ENCODE measurements at places on chromosomes 12 and 14.

- DNase-seq, result no peak
Measured at GRCh38 chr12:53102883-53103807, at the start of gene SOAT2. Gene SOAT2 (plus strand): TSS chr12:53103486. CDS start chr12:53103578, 92 bp downstream.

DNA sequence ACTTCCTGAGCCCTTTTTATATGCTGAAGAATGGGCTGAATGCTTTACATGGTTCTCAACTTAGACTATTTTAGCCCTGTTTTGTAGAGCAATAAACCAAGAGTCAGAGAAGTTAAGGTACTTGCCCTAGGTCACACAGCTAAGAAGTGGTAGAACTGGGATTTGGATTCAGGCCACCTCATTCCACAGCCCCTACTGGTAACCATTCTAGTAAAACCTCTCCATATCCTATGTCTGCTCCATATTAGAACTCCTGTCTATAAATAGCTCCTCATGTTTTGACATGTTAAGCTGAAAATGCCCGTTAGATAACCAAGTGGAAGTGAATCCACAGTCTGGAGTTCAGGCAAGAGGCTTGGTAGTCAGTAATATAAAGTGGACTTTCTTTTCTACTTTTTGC is 111.6 kb downstream of the HECTD4 start:
- no peak for DNase-seq

DNA sequence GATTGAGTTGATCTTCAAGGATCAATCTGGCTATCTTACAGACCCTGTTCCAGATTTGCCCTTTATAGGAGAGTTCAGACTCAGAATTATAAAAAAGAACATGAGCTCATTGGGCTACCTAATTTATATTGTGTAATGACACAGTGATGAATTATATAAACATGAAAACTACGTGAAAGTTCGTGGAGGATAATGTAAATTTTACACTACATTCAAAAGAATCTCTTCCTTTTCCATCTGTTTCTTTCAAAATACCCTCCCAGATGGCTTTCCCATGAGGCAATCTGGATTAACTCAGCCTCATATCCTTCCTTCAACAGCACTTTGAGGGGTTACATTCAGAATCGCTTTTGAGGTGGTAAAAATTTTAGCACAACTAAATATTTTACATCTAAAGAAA is 129.3 kb downstream of the HMGA2 start:
- no peak for DNase-seq

DNA sequence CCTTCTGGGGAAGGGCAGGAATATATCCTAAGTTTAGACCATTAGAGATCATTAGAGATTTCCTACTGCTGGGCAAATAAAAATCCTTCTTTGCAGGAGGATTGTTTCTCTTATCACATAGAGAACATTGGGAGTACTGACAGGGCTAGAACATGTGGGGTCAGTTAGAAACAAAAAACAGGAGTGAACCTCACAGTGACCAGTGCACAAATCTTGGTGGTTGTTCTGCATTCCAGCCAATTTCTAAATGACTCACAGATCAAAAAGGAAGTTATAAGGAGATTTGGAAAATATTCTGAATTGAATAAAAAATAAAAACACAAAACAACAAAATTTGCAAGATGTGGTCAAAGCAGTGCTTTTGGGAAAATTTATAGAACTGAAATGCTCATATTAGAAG is 118.8 kb downstream of the LLPH start:
- DNase-seq, result no peak

DNA sequence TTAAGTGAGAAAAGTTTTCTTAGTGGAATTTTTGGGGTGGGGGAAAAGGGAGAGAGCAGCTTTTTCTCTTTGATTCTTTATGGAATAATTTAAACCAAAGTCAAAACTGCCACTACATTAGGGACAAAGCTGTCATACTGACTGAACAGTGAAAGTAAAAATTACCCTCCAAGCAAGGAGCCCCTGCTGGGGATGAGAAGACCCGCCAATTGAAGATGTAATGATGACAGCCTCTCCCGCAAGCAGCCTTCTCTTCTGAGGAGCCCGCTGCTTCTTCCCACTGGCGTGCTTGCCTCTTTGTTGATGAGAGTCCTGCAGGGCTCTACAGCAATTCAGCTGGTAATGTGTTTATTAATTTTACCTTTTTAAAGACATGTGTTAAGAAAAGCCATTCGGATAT is 151.0 kb downstream of the EFCAB11 start:
- DNase-seq, result no peak

DNA sequence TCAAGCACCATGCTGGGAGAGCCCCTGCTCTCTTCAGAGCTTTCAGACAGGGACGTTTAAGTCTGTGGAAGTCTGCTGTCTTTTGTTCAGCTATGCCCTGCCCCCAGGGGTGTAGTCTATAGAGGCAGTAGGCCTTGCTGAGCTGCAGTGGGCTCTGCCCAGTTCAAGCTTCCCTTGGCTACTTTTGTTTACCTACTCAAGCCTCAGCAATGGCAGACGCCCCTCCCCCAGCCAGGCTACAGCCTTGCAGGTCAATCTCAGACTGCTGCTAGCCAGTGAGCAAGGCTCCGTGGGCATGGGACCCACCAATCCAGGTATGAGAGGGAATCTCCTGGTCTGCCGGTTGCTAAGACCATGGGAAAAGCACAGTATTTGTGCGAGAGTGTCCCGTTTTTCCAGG is 37.4 kb upstream of the C12orf71 start:
- DNase-seq, result no peak

DNA sequence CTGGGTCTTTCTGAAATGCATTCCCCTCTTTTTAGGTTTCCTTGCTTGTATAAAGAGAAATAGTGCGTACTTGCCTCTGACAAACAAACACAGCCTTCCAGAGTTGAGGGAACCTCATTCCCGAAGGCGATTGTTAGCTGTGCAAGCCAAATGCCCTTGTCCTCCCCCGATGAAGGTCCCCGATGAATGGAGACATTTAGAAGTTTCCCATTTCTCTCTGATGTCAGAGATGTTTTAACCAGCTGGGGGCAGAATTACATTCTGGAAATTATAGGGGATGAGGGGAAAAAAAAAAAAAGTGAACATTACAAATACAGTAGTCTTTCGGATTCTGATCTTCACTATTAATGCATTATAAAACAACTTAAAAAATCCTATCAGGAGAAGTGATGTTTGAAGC is 366.8 kb downstream of the VRK1 start:
- no peak for DNase-seq

GRCh38 chr12:84159260-84159659 is 753.3 kb downstream of the SLC6A15 start:
- no peak for DNase-seq

GRCh38 chr14:21042918-21043317 is 756 bp downstream of the RNASE7 start:
- DNase-seq, result no peak

GRCh38 chr14:67396381-67396970 is 15.5 kb downstream of the PLEK2 start:
- no peak for DNase-seq

DNA sequence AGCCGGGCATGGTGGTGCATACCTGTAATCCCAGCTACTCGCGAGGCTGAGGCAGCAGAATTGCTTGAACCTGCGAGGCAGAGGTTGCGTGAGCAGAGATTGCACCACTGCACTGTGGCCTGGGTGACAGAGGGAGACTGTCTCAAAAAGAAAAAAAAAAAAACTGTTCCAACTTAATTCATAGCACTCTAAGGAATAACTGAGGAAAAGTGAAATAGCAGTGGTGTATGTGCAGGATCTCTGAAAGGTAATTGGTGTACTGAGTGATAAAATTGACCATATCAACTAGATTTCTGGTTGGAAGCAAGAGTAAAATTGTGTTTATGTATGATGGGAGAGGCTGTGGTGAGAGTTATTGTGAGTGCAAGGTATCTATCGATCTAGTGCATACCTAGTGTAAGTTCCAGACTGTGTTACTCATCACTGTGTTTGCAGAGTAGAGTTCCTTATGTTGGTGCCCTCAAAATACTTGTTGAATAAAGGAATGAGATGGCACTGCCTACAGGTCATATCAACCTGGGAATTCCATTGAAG is 6.3 kb downstream of the CAND1 start:
- no peak for DNase-seq

DNA sequence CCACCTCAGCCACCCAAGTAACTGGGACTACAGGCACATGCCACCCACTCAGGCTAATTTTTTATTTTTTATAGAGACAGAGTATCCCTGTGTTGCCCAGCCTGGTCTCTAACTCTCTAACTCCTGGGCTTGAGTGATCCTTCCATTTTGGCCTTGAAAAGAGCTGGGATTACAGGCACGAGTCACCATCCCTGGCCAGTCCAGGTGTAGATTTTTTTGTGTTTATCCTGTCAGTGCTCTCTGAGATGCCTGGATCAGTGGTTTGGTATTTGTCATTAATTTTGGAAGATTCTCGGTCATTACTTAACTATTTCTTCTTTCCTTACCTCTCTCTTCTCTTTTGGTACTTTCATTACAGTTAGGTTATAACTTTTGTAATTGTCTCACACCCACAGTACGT is 5.3 kb upstream of the HIF1A start:
- DNase-seq, result no peak

- DNase-seq, result no peak
Measured at GRCh38 chr12:70854881-70855568, 65.5 kb downstream of the PTPRR start.

DNA sequence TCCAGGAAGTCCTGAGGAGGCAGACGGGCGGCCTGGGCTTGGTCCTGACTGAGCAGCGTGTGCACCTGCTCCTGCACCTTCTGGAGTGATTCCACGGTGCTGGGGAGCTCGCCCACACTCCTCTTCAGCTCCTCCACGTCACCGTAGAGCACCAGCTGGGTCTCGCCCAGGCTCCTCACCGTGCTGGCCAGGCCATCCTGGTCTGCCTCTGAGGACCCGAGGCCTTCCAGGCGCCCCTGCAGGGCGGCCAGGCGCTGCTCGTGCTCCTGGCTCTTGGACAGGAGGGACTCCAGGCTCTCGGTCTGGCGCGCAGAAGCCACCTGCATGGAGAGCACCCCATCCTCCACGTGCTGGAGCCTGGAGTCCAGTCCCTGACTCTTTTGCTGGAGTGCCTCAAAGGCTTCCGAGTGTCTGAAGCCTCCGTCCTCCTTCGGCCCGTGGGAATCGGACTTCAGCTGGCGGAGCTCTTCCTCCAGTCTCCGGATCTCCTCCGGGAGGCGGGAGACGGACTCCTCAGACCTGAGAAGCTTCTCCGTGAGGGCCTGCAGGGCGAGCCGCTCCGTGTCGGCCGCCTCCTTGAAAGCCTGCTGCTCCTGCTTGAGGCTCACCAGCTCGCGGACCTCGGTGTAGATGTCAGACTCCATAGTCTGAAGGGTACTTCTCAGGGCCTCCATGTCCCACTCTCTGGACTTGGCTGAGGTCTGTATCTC is 8.4 kb downstream of the CKAP4 start:
- DNase-seq, result no peak

GRCh38 chr14:101843665-101844064 is 82.2 kb downstream of the PPP2R5C start:
- DNase-seq, result no peak

- DNase-seq, result no peak
Measured at GRCh38 chr12:131357920-131358319, 353.0 kb upstream of the SFSWAP start.

DNA sequence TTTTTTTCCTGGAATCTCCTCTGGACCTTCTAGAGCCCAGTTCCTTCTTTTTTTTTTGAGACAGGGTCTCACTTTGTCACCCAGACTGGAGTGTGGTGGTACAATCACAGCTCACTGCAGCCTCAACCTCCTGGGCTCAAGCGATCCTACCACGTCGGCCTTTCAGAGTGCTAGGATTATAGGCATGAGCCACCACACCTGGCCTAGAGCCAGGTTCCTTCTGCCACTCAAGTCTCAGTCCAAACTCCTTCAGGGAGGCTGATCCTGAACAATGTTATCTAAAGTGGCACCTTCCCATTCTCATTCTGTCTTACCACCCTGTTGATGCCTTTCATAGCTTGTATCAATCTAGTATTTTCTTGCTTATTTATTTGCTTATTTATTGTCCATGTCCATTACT is 22.3 kb upstream of the ELK3 start:
- DNase-seq, result no peak

- DNase-seq, result no peak
Measured at GRCh38 chr14:35897616-35898111, 71.5 kb downstream of the BRMS1L start.

GRCh38 chr12:5232826-5233500 is 189.3 kb downstream of the KCNA5 start:
- no peak for DNase-seq

GRCh38 chr12:121778567-121779421 is 14.7 kb downstream of the RHOF start:
- no peak for DNase-seq

GRCh38 chr12:52221912-52222457 is 11.1 kb upstream of the KRT7 start:
- peak; percentile 45 for DNase-seq

DNA sequence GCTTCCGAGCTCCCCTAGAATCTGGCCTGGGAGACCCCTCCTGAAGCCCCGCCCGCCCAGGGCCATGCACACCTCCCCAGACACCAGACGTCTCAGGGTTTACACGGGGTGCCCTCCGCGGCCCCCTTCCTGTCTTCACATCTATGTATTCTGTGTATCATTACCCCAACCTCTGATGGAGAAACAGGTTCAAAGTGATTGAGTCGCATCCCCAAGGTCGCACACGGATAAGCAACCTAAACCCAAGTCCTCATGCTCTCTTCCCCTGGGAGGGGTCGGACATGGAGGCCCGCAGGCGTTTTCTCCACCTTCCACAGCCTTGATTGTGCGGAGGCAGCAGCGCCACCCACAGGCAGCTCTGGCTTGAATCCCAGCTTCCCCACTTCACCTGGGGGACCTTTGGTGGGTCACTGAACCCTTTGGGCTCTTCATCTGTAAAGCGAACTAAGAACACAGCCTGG is 237.3 kb downstream of the BCL11B start:
- no peak for DNase-seq

GRCh38 chr12:21547437-21547836 is 21.3 kb downstream of the SPX start:
- DNase-seq, result no peak

DNA sequence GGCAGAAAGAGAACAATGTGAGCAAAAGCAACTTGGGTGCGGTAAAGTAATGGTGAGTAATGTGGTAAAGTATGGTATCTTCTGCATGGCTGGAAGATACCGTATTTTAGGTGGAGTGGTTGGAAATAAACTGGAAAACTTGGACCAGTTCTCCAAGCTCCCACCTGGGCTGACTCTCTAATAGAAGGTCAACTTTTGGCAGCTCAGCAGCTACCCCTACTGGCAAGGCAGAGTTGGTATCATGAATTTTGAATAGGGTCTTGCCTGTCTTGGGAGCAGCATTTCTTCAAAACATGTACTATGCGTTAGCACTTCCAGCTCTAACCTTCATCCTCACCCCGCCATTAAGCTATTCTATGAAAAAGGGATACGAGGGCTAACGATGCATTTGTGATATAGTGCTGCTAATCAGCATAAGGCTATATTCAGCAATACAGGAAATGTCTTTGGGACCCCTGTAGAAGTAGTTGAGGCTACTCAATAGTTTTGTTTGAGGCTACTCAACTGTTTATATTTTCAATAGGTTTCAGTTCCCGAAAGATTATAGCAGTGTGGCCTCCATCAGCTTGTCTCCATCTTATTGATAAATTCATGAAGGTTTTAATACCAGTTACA is 276.3 kb upstream of the FAR2 start:
- no peak for DNase-seq

- no peak for DNase-seq
Measured at GRCh38 chr12:111699-112493, 45.3 kb downstream of the IQSEC3 start.

GRCh38 chr12:28951935-28952334 is 197.1 kb upstream of the FAR2 start:
- no peak for DNase-seq

- DNase-seq, result peak; percentile 22
Measured at GRCh38 chr12:76621582-76622024, 62.0 kb upstream of the OSBPL8 start.

All from stimulated activated CD4-positive, alpha-beta T cell treated with anti-CD3 and anti-CD28 coated beads, Interleukin-15, amount 100 ng/mL, for 1 hour (primary cell).